CD4-positive, alpha-beta T cell (primary cell): ENCODE measurements at places on chromosomes 4 and X.

DNA sequence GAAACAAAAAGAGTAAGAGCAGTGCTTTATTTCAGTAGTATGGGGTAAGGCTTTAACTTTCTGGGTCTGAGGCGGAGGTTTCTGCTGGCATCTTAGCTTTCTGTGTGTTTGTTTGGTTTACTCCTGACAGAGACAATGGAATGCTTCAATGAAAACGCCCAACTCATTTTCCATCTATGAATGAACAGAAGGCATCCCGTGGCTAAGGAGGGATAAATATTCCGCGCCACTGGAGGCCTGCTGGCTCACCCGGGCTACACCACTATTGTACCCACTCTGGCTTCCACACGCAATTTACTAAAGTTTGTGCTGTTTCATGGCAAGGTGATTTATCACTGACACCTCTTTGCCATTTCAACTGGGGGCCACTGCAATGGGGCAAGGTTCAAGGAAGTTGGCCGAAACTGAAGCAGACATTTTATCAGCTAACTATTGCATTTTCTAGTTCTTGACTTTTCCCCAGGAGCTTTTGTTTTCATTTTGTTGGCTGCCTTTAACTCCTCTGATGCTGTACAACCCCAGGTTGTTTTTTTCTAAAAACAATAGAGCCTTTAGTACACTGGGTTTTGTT, 32.8 kb upstream of the PPARGC1A start:
- no peak for DNase-seq

DNA sequence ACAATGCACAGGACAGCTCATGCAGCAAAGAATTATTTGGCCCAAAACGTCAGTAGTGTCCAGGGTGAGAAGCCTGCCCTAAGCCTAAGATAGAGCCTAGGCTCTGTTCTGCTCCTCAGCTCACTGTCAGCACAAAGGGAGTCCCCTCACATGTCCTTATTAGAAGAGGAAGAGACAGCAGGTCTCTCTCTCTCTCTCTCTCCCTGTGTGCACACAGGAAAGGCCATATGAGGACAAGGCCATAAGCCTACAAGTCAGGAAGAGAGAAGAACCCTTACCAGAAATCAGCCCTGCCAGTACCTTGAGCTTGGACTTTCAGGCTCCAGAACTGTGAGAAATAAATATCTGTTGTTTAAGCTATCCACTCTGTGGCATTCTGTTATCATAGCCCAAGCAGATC, 20.4 kb downstream of the FAM184B start:
- no peak for DNase-seq

- DNase-seq, result no peak
These were observed 61.5 kb downstream of the CCNI start for GRCh38 chr4:77014256-77014655.

GRCh38 chr4:1685235-1686150, 1.4 kb upstream of the FAM53A start:
- no peak for DNase-seq

GRCh38 chr4:57023104-57023503, 44.4 kb downstream of the POLR2B start:
- DNase-seq, result no peak

DNA sequence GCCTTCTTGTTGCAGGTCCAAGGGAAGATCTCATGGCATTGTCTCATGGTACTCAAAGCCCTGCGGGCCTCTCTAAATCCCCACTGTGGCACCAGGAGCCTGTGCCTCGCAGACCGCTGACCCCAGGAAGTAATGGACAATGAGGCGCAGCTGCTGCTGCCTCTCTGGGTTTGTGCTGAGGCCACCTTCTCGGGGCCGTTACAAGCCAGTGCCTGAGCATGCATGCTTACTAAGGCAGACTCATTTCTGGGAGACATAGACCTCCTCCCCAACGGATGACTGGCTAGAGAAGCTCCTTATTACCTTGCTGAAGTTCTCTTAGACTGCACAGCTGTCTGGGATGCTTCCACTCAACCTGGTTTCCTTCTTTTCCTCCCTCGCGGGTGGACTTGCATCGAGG, 1.3 kb downstream of the BDH2 start:
- no peak for DNase-seq

GRCh38 chr4:176207839-176208238, 12.5 kb upstream of the SPATA4 start:
- DNase-seq, result no peak

DNA sequence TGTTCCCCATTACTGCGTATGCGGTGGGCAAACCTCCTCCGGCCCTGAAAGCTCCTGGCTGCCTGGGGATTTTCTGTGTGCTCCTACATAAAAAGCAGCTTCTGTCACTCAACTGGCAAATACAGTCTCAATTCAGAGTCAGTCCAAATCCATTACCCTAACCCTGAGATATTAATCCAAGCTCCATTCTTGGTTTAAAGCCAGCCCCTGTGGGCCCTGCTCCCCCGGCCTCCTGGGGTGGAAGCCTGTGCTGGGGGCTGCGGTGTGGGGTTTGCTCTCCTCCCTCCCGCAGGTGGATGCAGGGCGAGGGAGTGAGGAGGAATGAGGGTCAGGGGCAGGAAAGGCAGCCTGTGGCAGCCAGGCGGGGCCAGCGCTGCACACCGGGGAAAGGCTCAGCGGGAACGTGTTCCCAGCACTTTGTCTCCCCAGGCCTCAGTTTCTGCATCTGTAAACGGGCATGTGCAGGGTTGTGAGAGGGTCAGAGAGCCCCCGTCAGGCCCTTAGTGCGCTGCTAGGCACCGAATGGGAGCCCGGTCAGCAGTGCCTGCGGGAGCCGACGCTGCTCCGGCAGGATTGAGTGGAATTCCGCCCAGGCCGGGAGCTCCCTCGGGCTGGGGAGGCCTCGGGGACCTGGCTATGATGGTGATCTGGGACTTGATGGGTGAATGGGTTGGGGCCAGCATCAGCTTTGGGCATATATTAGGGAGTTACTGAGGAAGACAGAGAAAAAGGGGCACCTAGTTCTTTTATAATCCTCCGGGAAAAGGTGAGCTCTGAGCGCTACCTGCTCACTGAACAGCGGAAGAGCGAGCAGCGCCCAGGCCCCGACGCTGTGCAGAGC, 6.3 kb upstream of the RGS12 start:
- no peak for DNase-seq
